Stimulated activated CD4-positive, alpha-beta T cell treated with anti-CD3 and anti-CD28 coated beads, Interleukin-1b, Interleukin-23, amount 100 ng/mL, for 1 hour (primary cell): ENCODE measurements at places on chromosomes 5 and 9.

- no peak for DNase-seq
Observed at GRCh38 chr5:77776554-77777206, 541 bp upstream of the TBCA start.

- no peak for DNase-seq
Observed at GRCh38 chr9:8978334-8978733, 1178.8 kb upstream of the DMAC1 start.

GRCh38 chr9:87076825-87077224 is 129.5 kb upstream of the GAS1 start:
- no peak for DNase-seq

DNA sequence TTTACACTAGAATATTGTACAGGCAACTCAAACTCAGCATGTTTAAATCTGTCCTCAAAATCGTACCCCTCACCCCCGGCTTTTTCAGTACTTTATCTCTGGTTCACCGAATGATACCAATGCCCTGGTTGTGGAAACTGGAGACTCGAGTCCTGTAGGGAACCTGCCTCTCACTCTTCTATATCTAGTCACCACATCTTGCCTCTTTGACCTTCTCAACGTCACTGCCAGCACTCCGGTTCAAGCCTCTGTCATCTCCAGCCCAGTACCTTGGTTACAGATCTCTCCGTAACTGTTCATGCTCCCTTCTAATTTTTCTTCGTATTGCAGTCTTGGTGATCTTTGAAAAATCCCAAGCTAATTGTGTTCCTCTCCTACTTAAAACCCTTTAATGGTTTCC is 6.7 kb downstream of the SLC44A1 start:
- DNase-seq, result no peak

- DNase-seq, result no peak
Observed at GRCh38 chr5:92734211-92734940, 846.6 kb downstream of the NR2F1-AS1 start.

DNA sequence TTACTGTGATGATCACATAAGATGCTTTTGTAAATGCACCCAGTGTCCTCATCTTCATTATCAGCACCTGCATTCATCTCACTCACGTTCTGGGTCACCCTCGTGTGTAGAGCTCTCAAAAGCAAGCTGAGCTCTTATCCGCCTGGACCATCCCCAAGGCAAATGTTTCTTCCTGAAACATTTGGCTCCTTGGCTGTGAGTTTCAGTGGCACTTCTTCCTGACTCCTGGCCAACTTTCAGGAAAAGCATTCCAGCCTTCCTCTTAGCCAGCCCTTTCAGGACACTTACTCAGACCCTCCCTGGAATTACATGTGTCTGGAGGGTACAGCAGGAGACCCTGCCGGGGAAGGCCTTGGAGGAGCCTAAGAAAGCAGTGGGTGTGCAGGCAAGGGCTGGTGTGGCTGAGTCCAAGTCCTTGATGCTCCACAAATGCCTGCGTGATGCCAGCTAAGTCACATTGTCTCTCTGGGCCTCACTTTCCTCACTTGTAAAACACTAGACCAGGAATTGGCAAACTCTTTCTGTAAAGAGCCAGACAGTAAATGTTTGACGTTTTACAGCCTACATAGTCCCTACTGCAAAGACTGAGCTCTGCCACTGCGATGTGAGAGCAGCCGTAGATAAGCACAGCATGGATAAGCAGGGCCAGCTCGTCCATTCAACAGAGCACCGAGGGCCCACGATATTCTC is 72.1 kb downstream of the PDE6A start:
- DNase-seq, result no peak

DNA sequence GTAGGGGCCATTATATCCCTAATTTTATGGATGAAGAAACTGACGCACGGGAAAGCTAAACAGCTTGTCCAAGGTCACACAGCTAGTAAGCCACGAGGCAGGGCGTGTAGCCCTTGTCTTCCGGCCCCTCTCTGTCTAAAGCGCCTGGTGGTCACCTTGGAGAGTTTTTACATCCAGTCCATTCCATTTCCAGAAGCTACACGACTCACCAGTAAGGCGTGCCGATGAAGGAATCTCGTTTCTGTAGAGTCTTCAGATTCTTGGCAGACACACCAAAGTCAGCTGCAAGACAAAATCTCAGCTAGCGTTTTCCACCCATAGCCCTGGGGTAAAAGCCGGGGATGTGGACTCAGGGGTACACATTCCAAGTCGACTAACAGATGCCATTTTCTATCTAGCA is 80.5 kb downstream of the STK10 start:
- DNase-seq, result no peak

DNA sequence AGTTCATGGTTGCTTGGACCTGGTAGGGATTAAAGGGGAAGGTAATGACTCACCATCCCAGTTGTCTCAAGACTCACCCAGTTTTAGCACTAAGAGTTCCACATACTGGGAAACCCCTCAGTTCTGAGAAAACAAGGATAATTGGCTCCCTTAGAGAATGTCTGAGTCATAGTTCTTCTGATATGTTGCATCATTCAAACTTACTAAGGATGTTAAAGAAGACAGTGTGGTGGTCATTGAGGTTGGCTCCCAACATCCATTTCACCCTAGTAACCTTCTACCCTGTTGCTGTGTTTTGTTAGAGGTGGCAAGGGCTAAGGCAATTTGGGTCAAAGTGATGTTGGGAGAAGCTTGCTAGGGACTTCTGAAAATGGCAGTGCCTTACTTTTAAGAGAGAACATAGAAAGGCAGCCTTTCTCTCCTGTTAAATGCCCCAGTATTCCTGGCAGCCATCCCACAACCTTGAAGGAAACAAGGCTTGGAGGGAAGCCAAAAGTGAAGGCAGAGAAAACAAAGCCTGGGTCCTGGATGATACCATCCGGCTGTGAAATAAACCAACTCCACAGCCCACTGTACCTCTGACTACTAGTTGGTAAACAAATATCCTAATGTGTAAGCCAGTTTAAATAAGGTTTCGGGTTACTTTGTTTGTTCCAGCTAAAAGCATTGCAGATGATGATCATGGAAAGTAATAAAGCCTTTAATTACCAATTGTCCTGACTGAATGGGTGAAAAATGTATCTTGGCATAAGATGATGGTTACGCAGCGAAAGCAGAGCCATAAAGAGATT is 80.4 kb upstream of the ADAMTSL1 start:
- no peak for DNase-seq

- no peak for DNase-seq
Observed at GRCh38 chr5:65113771-65114170, 345.0 kb downstream of the CWC27 start.

GRCh38 chr5:121748686-121749085 is 103.0 kb upstream of the FTMT start:
- DNase-seq, result no peak

GRCh38 chr5:150119421-150120061 is 33.2 kb upstream of the CSF1R start:
- no peak for DNase-seq

- DNase-seq, result no peak
Observed at GRCh38 chr9:96113032-96113431, 188.9 kb downstream of the HSD17B3 start.

DNA sequence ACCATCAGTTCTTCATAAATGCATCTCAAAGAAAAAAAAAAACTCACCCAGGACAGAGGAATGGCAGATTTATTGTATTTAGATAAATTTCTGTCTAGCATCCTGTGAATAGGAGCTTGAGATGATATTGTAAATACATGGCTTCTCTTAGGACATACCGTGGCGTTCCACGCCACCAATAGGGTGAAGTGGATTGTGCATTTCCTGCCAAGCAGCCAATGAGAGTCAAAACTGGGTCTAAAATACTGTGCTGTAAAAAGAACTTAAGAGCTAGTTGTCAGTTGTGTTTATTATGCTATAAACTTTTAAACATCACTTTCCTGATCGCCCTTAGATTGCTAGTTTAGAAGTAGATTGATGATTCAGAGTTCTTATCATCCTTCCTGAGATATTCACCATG is 20.9 kb upstream of the TRPM6 start:
- DNase-seq, result no peak

GRCh38 chr5:97525780-97526179 is 342.7 kb upstream of the RIOK2 start:
- DNase-seq, result no peak

DNA sequence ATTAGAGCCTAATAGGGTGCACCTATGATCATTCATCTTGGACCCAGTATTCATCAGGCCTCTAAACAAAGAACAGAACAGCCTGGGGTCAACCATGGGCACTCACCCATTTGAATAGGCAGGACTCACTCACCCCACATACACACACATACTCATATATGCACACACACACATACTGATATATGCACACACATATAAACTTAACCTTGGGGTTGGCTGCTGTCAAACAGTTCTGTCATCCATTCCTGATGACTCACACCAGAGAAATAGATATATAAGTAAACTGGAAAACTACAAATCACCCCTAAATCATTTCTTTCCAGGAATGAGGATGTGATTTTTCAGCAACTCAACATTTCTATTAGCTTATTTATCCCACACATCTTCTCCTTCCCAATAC is 51.3 kb downstream of the ARL15 start:
- no peak for DNase-seq

DNA sequence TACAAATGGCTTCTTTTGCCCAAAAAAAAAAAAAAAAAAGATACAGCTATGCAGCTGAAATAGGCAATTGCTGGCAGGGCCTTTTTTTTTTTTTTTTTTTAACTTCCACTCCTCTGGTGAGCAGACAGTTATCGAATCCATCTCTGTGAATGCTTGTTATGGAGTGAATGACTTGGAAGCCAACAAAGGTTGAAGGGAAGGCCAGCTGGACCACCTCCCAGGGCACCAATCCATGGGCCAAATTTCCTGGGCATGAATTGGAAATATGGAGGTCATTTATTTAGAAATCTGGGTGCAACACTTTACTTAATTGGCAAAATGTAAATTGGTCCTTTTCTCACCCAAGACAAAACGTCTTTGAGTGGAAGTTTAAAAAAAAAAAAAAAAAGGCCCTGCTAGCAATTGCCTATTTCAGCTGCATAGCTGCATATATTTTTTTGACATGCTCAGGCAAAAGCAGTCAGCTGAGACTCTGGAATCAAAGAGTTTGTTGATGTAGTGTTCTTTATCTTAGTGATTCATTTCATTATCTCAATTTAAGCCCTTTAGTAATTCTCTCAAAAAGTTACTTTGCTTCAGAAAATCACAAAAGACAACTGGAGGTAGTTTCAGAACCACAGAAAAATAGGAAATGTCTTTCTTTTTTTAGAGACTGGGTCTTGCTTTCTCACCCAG is 392.2 kb upstream of the KLF4 start:
- no peak for DNase-seq

GRCh38 chr5:181114844-181115778 is 15.9 kb downstream of the OR2V1 start:
- DNase-seq, result no peak

DNA sequence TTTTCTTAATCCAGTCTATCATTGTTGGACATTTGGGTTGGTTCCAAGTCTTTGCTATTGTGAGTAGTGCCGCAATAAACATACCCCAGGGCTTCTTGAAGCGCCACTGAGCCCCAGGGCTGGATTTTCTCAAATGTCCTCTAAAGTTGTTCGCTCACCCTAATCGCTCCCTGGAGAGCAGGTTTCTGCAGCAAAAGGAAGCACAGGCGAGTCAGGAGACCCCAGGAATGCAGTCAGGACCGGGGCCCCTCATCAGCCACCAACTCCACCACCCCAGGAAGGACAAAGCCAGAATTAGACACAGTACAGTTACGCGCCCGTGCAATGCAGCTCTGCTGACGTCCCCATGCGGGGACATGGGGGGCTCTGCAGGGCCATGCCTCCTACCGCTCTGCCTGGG is 15.7 kb upstream of the OBP2B start:
- no peak for DNase-seq

DNA sequence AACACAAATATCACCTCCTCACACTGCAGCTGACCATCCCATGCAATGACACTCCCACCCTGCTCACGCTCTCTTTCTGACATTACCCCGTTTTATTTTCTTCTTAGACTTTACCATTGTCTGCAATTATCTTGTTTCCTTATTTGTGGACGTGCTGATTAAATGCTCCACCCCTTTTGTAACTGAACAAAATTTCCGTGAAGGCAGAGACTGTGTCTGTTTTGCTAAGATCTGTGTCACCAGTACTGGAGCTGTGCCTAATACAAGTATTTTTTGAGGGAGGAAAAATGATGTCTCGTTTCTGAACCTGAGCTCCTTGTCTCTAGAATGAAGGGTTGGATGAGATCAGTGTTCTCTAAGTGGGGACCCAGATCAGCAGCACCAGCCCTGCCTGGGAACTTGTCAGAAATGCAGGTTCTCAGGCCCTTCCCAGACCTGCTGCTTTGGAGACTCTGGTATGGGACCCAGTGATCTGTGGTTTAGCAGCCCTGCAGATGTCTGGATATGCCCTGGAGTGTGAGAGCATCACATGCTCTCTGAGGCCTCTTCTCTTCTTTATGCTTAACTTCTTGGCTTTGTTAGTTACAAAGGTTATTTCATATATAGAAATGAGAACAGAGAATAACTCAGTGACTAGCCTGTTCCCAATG is 181.7 kb upstream of the GAS1 start:
- DNase-seq, result no peak
